Right lobe of liver (tissue), 6 donors: ENCODE measurements at places on chromosomes 1 and 21.

DNA sequence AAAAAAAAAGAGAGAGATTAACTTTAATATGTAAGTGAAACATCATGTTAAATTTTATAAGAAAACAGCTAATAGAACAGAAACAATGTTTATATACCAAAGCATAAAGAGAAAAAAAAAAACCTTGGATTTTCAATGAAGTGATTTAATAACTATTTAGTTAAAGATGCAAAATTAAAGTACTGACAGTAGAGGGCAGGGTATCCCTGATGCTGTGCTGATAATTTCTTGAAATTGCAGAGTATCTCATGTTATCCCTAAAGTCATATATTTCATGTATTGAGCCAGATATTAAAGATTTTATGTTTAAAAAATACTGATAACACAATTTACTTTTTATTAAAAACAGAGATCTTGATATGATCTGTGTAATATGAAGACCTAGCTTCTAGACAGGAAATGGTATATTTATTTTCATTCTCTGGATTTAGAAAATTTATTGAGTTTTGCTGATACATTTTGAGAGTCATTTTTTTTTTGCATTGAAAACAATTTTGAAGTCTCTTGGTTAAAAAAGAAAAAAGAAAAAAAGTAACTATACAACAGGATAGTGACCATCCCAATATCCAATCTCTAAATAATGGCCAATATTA, 273.2 kb downstream of the USP25 start:
- DNase-seq, result no peak

DNA sequence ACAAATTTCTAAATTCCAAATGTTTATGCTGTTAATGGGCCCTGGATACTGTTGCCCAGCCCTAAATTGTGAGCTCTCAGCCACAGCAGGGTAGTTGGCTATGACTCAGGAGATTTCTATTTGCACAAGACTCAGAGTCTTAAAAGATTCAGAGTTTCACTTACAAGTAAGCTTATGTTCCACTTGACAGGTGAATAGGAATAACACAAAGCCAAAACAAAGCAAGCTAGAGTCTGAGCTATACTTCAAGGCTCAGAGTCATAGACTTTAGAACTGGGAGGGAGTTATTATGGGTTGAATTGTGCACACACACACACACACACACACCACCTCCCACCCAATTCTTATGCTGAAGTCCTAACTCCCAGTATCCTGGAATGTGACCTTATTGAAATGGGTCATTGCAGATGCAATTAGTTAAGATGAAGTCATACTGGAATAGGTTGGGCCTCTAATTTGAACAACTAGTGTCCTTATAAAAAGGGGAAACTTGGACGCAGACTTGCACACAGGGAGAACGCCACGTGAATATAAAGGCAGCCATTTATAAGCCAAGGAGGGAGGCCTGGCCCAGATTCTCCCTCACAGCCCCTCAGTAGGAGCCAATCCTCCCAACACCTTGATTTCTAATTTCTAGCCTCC, 30.2 kb downstream of the PRDX6 start:
- no peak for DNase-seq

GRCh38 chr1:57325536-57325935, 98.3 kb downstream of the DAB1 start:
- DNase-seq, result no peak

GRCh38 chr1:208965351-208965750, 618.2 kb upstream of the CAMK1G start:
- DNase-seq, result no peak

GRCh38 chr1:46613661-46614603, 2.7 kb downstream of the MOB3C start:
- peak; percentile 79 for DNase-seq

DNA sequence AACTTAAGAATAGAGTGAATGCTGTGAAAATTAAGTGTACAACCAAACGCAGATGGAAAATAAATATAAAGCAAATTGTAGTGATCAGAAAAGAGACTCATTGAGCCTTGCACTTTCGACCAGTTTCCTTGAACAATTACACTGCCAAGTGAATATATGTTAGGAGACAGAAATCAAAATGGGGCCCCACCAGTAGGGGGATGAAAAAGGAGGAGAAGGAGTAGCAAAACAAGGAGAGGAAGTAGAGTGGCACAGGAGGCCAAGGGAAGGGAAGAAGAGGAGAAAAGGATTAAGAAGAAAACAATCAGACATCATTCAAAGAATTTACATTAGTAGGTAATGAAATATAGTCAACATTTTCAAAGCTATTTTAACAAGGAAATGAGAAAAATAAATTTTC, 1770.6 kb downstream of the PLA2G4A start:
- DNase-seq, result no peak

GRCh38 chr21:32184485-32184884, 94.4 kb downstream of the MIS18A start:
- DNase-seq, result no peak

- no peak for DNase-seq
These were observed 31.1 kb downstream of the CNST start for GRCh38 chr1:246597340-246597739.

- DNase-seq, result peak; percentile 69
These were observed 805 bp downstream of the NRIP1 start for GRCh38 chr21:15063814-15064575.

DNA sequence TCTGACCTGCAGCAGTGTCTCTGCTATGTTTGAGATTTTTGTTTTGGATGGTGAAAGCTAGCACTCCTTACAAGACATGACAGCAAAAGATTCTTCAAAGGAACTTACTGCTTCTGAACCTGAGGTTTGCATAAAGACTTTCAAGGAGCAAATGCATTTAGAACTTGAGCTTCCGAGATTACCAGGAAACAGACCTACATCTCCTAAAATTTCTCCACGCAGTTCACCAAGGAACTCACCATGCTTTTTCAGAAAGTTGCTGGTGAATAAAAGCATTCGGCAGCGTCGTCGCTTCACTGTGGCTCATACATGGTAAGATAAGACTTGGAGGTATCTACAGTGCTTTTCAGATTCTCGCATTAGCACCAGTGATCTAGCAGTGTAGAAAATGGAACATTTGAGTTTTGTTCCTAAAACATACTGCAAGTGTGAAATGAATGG, 200.2 kb downstream of the PDE4B start:
- DNase-seq, result no peak

DNA sequence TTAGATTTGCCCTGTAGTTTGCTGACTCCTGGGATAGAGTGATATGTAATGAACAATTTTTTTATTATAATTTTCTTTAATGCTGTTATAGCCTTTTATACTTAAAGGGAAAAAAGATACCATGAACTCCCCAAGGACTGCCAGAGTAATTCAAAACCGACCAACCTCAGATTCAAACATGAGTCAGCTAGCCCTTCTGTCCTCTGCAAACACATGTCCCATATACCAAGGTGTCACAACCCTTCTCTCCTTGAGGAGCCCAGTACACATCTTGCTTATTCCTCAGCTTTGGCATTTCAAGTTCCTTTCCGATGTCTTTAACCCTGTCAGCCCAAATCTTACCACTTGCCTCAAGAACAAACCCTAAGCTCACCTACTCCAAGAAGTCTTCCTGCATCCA, 184.9 kb downstream of the KCNH1 start:
- DNase-seq, result no peak
